Gastroesophageal sphincter (tissue), 4 donors: ENCODE measurements at places on chromosomes 13 and 19.

- ATAC-seq: no peak
- no peaks in the 10 kb centered on the region for H3K4me1 ChIP-seq
- no peaks in the 10 kb centered on the region for H3K27me3 ChIP-seq
- H3K4me3 ChIP-seq: no peak overlapping the region
Measured at GRCh38 chr13:60509601-60510386, 112.8 kb downstream of the TDRD3 start.

- H3K27ac ChIP-seq: no peak overlapping the region
- no peaks in the 10 kb centered on the region for H3K36me3 ChIP-seq
- no peaks in the 10 kb centered on the region for H3K27me3 ChIP-seq
- no peak for ATAC-seq
- no peak overlapping the region for H3K4me3 ChIP-seq
Measured at GRCh38 chr13:80251403-80251802, 89.5 kb downstream of the SPRY2 start.

GRCh38 chr13:77345150-77345780 lies 18.4 kb upstream of the MYCBP2 start:
- no peak for ATAC-seq
- H3K27me3 ChIP-seq: no peaks in the 10 kb centered on the region

DNA sequence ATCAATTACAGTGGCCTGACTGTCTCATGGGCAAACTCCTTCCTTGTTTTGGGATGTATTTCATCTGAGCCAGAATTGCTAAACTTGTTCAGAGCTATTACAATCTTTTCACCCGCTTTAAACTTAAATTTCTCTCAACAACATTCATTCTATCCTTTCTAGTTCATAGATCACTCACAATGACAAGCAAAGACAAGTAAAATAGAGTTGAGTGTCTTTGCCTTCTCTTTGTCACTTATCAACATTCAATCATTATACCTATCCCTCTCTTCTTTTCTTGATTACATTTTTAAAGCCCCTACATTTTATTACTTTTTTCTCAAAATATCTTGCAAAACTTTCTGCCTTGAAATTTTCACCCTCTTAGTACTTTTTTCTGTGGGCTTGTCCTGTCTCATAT lies 1113.1 kb downstream of the PCDH17 start:
- H3K27ac ChIP-seq: no peak overlapping the region
- H3K4me1 ChIP-seq: no peaks in the 10 kb centered on the region
- H3K4me3 ChIP-seq: no peak overlapping the region
